ENCODE measurements at places on chromosomes 1 and 21.
A peak's percentile ranks its signal among the peaks of the same experiment; 100 is the strongest.

- no peak for DNase-seq
Observed at GRCh38 chr1:205190845-205191577, 20.5 kb downstream of the DSTYK start.

- no peak for DNase-seq
Observed at GRCh38 chr1:64567426-64568170, 97.7 kb downstream of the CACHD1 start.

GRCh38 chr21:17118638-17119384 lies 394.0 kb upstream of the CXADR start:
- DNase-seq = no peak

- no peak for DNase-seq
Observed at GRCh38 chr21:33355996-33356395, 31.2 kb downstream of the IFNAR1 start.

GRCh38 chr21:19864476-19864875 lies 1133.7 kb upstream of the NCAM2 start:
- no peak for DNase-seq

- DNase-seq = no peak
Observed at GRCh38 chr1:154467434-154468102, 34.5 kb upstream of the TDRD10 start.

- no peak for DNase-seq
Observed at GRCh38 chr1:115702959-115703358, 61.2 kb downstream of the VANGL1 start.

DNA sequence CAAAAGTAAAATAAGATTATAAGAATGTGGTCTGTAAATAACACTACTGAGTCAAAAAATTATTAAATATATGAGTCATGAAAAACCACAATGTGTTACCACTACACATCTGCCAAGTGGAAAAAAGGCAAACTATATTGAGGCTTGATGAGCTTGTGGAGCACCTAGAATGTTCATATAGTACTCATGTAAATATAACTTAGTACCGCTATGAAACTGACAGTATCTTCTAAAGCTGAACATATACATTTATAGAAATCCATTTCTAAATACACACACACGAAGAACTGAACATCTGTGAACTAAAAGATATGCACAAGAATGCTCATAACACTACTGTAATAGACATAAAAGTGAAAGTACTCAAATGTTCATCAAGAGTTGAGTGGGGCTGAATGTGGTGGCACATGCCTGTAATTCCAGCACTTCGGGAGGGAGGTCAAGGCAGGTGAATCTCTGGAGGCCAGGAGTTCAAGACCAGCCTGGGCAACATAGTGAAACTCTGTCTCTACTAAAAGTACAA lies 18.5 kb upstream of the GBP3 start:
- DNase-seq = peak; percentile 43

DNA sequence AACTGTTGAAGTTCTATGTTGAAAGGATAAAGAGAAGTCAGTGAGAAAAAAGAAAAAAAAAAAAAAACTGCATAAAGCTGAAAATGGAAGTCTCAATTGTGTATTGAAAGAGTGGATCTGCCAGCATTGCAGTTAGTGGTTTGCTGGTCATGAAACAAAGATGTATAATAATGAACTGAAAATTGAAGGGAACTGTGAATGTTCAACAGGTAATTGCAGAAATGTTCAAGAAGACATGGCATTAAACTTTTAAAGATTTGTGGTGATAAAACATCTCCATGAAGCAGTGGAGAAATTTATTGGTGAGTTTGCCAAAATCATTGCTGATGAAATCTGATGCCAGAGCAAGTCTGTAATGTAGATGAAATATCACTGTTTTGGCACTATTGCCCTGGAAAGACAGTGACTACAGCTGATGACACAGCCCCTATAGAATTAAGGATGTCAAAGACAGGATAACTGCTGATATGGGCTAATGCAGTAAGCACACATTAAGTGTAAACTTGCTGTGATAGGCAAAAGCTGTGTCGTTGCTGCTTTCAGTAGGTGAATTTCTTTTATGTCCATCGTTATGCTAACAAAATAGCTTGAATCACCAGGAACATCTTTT lies 71.0 kb downstream of the RD3 start:
- no peak for DNase-seq

GRCh38 chr1:164188497-164188896 lies 370.5 kb upstream of the PBX1 start:
- no peak for DNase-seq

DNA sequence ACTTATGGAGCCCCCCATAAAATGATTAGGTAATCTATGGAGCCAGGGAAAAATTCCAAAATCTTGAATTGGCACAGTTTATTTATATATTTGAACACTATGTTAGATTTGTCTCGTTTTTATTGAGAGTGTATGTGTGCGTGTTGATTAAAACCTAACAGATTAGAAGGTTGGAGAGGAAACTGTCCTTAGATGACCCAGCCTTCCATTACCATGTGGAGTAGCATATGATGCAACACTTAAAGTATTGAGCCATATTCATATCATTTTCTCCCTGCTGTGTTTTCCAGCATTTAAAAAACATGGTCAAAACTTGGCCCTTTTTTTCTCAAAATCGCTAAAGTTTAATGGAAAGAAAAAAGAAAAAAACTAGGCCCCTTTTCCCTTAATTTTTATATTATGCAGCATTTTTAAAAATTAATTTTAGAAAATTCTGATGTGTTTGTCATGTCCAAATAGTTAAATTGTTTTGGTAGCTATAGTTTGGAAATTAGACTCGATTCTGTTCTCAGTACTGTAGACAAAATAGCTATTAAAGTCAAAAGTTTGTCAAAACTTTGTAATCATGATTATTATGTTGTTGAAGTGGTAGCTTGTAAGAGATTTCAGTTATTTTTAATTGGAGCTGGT lies 2.3 kb downstream of the LRRC8D start:
- DNase-seq = no peak

GRCh38 chr1:173280899-173281660 lies 73.9 kb upstream of the TNFSF4 start:
- no peak for DNase-seq

DNA sequence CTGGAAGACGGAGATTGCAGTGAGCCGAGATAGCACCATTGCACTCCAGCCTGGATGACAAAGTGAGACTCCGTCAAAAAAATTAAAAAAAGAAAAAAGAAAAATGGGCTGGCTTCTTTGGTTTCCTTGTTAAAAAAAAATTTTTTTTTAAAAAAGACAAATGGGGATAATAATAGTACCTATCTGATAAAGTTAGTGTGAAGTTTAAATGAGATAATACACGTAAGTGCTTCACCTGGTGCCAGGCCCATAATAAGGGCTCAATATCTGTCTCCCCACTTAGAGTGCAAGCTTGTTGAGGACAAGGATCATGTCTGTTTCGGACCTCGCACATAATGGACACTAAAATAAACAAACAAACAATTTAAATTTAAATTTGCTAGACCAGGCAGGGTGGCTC lies 30.0 kb upstream of the HTR1D start:
- no peak for DNase-seq

- DNase-seq = no peak
Observed at GRCh38 chr1:230362949-230363348, 63.2 kb downstream of the PGBD5 start.

- no peak for DNase-seq
Observed at GRCh38 chr1:94543893-94544635, 2.5 kb upstream of the F3 start.

- no peak for DNase-seq
Observed at GRCh38 chr1:157487504-157487903, 64.8 kb downstream of the FCRL5 start.

DNA sequence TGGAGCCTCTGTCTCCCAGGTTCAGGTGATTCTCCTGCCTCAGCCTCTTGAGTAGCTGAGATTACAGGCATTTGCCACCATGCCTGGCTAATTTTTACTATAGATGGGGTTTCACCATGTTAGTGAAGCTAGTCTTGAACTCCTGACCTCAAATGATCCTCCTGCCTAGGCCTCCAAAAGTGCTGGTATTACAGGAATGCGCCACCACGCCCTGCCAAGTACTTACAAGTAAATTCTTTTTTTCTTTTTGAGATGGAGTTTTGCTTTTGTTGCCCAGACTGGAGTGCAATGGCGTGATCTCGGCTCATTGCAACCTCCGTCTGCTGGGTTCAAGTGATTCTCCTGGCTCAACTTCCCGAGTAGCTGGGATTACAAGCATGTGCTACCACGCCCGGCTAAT lies 42.5 kb downstream of the RPRD2 start:
- no peak for DNase-seq

DNA sequence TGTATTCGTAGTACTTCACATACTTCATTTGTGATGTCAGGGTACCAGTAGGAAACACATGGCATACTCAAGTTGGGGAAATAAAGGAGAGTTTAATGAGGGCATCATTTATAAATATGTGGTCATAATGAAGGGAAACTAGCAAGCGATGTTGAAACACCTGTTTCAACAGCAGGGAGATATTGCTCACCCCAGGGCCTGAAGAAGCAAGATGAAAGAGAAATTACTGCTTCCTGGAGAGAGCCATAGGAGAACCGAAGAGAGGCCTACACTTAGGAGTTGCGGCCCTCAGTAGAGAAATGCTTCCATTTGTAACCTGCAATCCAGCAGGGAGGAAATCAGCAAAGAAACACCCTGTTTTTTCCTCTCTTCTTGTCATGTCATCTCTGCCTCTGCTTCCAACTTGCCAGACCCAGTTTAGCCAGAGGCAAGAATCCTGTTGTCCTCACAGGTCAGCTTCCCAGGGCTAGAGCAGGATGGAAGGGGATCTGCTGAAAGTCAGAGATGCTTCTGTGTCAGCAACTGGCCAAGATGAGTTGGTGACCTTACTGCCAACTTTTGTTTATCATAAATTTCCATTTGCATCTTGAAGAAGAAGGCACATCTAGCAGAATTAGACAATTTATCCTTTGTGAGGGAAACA lies 67.6 kb upstream of the TSPAN2 start:
- no peak for DNase-seq

GRCh38 chr1:51966559-51966958 lies 23.9 kb downstream of the RAB3B start:
- DNase-seq = no peak

GRCh38 chr1:44549510-44549909 lies 124.8 kb downstream of the TMEM53 start:
- no peak for DNase-seq

DNA sequence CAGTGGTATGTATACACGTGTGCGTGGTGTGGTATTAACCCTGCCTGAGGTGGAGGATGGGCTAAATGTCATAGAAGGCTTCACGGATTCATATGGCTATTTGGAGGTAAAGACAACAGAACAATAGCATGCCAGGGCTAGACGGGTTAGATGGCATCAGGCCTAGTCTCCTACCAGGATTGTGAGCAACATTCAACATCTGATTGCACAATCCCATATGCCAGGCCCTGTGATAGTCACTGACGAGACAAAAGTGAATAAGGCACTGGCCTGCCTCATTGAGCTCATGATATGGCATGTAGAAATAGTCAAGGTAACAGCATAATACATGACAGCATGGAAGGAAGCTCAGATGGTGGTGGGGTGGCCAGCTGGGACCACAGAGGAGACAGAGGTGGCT lies 167.1 kb upstream of the BEND5 start:
- DNase-seq = no peak

- peak; percentile 80 for DNase-seq
Observed at GRCh38 chr1:159076438-159077119, at the start of gene AIM2. Gene AIM2, minus strand, starts transcription at chr1:159076766. Its CDS starts 3,267 bp downstream, at chr1:159073499.

DNA sequence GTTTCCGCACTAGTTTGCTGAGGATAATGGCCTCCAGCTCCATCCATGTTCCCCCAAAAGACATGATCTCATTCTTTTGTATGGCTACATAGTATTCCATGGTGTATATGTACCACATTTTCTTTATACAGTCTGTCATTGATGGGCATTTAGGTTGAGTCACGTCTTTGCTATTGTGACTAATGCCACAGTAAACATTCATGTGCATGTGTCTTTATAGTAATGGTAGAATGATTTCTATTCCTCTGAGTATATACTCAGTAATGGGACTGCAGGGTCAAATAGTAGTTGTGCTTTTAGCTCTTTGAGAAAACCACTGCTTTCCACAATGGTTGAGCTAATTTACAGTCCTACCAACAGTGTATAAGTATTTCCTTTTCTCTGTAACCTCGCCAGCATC lies 78.3 kb upstream of the BCL9 start:
- DNase-seq = no peak

- no peak for DNase-seq
Observed at GRCh38 chr1:65577278-65577677, 156.8 kb downstream of the LEPR start.

DNA sequence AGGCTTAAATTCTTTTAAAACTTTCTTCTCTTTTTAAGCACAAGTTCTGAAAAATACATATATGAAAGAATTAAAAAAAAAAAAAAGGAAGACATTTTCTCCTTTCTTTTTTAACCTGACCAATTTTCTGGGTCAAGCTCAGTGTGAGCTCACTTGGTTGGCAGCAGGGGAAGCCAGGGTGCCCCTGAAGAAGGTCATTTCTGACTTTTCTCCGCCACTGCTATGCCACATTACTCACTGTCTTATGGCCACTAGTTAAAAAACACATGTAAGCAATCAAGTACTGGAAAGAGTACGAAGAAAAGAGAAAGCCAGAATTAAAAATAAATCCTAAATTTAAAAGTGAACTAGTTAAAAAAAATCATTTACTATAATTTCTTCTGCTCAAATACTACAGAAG lies 275.0 kb downstream of the NEGR1 start:
- DNase-seq = no peak

DNA sequence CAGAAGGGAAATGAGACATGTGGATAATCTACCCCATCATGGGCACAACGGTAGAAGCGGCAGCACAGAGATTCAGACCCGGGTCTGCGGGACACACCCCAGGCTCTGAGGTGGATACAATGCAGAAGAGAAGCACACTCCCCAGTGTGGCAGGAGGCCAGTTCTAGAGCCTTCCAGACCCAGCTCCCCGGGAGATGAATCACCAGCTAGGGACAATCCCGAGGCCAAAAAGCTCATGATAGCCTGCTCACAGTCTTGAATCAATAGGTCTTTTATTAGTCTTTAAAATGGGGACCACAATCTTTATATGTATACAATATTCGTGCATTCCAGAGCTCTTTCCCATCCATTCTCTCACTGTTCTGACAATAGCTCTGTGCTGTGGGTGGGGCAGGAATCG lies 57.3 kb upstream of the DIRAS3 start:
- DNase-seq = no peak
